Stimulated activated CD4-positive, alpha-beta T cell treated with anti-CD3 and anti-CD28 coated beads, TNF-alpha, amount 100 ng/mL, for 48 hours (primary cell): ENCODE measurements at places on chromosomes 12 and 14.

- DNase-seq, result no peak
Measured at GRCh38 chr14:87491816-87492215, 501.2 kb downstream of the GALC start.

DNA sequence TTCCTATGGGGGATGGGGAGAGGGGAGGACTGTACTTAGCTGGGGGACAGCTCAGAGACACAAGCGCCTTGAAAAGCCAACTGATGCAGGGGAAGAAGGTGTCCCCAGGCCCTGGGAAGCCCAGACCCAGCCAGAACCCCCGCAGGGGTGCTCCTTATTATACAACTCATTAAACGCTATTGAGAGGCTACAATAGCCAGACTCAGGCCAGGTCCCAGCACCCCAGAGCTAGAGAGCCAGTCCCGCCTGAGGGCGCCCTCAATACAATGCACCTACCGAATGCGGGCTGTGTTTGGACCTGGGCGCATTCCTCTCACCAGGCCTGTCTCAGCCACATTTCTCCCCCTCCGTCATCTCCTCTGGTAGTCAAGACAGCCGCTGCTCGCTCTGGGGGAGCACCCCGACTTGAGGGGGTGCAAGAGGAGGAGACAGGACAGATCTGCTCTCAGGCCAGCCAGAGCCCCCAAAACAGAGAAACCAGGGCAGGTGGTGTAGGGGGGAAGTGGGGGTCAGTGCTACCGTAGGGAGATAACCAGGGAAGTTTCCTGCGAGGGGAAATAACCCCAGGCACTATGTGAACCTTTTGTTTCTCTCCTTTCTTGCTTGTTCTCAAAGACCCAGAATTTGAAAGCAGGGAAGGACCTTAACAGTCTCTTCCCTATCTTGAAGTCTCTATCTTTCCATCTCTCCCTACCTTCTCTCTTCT, 6.1 kb upstream of the ASIC1 start:
- no peak for DNase-seq

DNA sequence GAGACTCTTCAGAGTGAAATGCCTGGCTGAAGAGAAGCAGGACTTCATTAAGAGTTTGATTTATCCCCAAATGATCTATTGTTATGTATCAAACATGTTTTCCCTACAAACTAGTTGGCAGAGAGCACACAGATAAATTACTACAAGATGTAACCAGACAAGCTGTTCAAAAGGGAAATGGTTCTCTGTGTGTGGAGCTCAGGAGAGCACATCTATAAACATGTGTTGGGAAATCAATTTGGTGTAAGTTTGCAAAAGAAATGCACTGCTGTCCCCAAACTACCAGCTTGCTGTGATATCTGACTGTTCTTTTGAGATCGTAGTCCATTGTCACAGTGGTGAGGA, 159.2 kb downstream of the PAH start:
- DNase-seq, result no peak

DNA sequence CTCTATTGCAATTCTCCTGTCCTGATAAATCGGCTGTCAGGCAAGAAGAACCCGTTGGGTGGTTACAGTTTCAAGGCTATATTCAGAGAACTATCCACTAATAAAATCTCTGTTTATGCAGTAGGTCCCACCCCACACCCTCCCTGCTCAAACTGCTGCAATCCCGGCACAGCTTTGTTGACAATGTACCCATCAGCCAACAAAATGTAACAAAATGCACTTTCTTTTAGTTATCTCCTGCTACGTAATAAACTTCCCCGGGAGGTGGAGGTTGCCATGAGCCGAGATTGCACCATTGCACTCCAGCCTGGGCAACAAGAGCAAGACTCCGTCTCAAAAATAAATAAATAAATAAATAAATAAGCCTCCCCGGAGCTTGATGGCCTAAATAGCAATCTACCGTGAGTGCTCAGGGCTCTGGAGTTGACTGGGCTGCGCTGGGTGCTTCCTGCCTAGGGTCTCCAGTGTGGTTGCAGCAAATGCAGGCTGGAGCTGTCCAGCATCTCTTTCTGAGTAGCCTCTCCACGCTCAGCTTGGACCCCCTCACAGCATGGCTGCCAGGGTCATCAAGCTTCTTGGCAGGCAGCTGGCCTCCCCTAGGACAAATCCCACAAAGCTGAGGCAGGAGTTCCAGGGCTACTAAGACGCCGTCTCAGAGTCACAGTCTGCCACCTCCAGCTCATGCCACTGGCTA, 43.2 kb upstream of the FBRSL1 start:
- DNase-seq, result no peak

DNA sequence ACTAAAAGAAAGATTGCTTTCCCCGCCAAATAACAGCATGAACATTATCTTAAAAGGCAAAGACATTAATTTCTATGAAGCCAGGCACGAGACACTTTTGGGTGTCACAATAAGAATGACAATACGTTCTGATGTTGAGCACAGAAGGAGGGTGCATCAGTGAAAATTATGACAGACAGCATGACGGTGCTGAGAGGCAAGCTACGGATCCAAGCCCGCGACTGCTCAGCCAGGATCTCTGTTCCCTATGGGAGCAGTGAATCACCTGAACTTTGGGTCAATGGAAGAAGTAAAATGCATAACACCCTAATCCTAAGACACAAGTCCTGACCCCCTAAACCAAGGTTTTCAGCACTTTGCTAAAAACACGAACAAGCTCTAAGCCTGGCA, 51.7 kb downstream of the SLC25A47 start:
- DNase-seq, result no peak

GRCh38 chr14:58954901-58955861, 233.3 kb upstream of the DAAM1 start:
- DNase-seq, result no peak

- DNase-seq, result no peak
Measured at GRCh38 chr12:56785141-56785865, 22.2 kb downstream of the HSD17B6 start.

GRCh38 chr12:77392467-77393088, 327.2 kb upstream of the E2F7 start:
- no peak for DNase-seq

GRCh38 chr12:64097366-64098105, 124.6 kb downstream of the KICS2 start:
- no peak for DNase-seq

- DNase-seq, result no peak
Measured at GRCh38 chr14:66135831-66136230, 350.3 kb upstream of the CCDC196 start.
